Hippocampal formation (tissue), 2 donors: ENCODE measurements at places on chromosomes 1 and 21.

GRCh38 chr1:150281221-150281757 lies 1.1 kb upstream of the CIART start:
- peak; percentile 82 for DNase-seq

- no peak for DNase-seq
These were observed 289.7 kb downstream of the HHAT start for GRCh38 chr1:210618369-210618768.

DNA sequence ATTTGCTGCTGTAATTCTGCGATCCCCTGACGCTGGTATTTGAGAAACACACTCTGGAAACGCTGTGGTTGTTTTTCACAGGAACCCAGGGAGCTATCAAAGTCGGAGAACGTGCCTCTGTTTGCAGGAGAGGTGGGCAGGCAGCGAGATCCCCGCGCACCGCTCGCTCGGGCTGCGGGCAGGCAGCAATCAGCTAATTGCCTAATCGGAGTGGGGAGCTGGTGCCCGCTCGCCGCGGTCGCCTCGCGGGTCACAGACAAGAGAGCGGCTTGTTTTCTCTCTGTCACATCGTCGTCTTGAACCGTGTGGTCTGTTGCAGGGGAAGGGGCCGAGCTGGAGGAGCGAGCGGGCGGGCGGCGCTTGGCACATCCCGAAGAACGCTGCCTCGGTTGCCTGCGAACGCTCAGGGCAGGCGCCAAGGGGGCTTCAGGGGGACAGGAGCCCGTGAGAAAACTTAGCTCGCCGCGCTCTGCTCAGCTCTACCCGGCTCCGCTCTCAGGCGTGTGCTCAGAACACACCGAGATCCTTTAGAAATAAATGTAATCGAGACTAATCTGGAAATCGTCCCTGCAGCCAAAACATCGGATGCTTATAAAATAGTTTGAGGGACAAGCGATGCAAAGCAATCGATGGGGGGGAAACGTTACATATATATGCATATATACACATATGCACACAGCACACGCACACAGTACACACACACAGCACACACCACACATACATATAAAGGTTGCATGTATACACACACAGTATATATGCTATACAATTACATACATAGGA lies 93.6 kb upstream of the SMYD2 start:
- no peak for DNase-seq

DNA sequence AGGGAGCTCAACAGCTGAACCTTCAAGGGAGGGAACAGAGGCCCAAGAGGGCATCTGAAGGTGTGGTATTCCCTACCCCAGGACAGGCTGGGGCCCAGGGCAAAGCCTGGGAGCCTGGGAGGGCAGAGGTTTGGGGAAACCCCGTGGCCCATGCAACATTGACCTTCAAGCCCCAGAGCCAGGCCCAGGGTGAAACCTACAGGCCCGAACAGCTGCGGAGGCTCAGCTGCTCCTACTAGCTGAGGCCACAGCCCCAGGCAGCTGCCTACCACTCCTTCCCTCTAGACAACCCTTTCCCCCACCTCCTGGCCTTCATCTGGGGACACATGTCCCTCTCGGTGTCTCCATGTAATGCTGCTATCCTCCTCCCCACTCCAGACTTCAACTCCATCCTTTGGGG lies 3.2 kb downstream of the LAD1 start:
- DNase-seq, result no peak

- no peak for DNase-seq
These were observed 39.3 kb upstream of the ERO1B start for GRCh38 chr1:236321101-236321500.

GRCh38 chr1:10628685-10629084 lies 153.9 kb downstream of the PEX14 start:
- DNase-seq, result no peak

DNA sequence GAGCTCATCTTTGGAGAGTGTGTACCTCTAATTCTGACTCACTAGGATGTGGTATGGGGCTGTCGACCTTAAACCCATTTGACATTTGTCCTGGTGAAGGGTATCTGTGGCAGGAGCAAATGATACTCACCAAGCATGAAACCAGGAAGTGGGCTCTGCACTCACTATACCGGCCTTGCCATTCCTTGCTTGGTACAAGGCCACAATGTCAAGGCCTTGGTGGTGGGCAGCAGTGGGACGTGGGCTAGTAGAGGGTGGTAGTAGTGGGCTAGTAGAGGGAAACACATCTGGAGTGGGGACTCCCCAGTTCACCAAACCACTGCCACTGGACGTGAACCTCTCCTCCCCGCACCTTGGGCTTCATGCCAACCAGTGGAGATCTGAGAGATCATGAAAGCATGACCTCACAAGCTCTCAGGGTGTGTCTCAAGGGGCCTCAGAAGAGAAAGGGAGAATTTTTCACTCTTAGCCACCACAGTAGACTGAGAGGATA lies 11.5 kb downstream of the TNFSF4 start:
- DNase-seq, result no peak

- no peak for DNase-seq
These were observed 74.5 kb downstream of the TGFBR3 start for GRCh38 chr1:91811363-91812025.
